ENCODE measurements at places on chromosomes 2 and 18. TPM values are rescaled to one million over a fixed set of nuclear protein-coding genes. Genes with fewer than 3 reads are reported as not detected.

The C1GALT1C1L gene
- total RNA-seq = 0.49 TPM

The SH3BP4 gene
- total RNA-seq = 59.3 TPM

DNA sequence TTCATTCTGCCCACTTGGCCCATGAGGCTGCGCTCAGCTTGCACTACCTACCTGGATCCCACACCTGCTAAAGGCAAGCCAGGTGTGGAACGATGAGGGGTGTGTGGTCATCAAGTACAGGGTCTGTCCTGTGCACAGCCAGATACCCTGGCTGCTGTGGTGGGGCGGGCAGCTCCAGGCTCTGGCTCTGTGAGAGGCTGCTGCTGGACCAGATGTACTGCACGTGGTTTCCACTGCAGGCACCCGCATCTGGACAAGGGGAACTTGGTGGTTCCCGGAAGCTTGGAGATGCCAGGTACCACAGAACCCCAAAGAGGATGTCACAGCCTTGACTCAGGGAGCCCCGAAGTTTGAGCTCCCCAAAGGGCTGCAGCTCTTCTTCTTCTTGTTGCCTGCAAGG lies 68.1 kb upstream of the ZNF804A start:
- no peaks in the 10 kb centered on the region for H3K27me3 ChIP-seq

DNA sequence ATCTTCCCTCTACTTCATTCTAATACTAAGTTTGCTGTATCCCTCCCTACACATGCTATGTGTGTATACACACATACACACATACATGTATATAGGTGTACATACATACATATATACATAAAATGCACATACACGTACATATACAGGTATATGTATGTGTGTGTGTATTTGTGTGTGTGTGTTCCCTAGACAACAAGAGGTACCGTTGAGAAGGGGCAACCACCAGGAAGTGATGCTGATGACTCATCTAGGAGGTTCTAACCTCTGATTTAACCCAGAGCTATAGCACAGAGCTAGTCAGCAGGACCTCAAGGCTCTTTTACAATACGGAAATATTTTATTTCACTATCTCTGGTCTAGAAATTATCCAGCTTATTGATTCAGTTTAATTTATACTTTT lies 139.2 kb downstream of the LAMA3 start:
- no peaks in the 10 kb centered on the region for H3K4me1 ChIP-seq
- H3K36me3 ChIP-seq = no peaks in the 10 kb centered on the region
- DNase-seq = no peak
- no peaks in the 10 kb centered on the region for H3K27me3 ChIP-seq

The PJVK gene
- 2.0 TPM for total RNA-seq

DNA sequence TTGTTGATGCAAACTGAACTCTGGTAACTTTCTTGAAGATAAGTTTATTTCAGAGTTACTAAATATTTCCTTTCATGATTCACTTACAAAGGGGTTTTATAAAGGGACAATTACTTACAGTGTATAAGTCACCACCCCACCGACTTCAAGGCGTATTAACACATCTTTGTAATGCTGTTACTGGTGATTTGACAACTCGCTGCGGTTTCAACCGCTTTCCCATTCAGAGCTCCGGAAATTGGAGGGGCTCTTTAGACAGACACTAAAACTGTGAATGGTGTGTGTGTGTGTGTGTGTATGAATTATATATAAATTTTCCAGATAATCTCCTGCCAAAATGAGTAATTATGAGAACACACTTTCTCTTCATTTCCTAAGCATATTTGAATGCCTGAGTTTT lies 4.9 kb downstream of the TM4SF20 start:
- H3K4me3 ChIP-seq = no peak overlapping the region
- no peak for DNase-seq
- H3K4me1 ChIP-seq = peaks cover 19% of the 10 kb centered on the region
- no peaks in the 10 kb centered on the region for H3K27me3 ChIP-seq
- no peaks in the 10 kb centered on the region for H3K36me3 ChIP-seq
- no peak overlapping the region for H3K27ac ChIP-seq

The LCT gene
- not detected for total RNA-seq

- H3K4me1 ChIP-seq = peaks cover 2% of the 10 kb centered on the region
- H3K4me3 ChIP-seq = no peak overlapping the region
- H3K27me3 ChIP-seq = peaks cover 5% of the 10 kb centered on the region
- no peak for DNase-seq
- H3K27ac ChIP-seq = no peak overlapping the region
Observed at GRCh38 chr18:50611529-50611941, 51.6 kb downstream of the MAPK4 start.

- no peak for DNase-seq
- no peaks in the 10 kb centered on the region for H3K27me3 ChIP-seq
- H3K4me1 ChIP-seq = no peaks in the 10 kb centered on the region
- H3K36me3 ChIP-seq = no peaks in the 10 kb centered on the region
- no peak overlapping the region for H3K27ac ChIP-seq
Observed at GRCh38 chr2:201661366-201661765, 18.1 kb upstream of the TMEM237 start.

The SERPINB3 gene
- total RNA-seq = not detected

The REG1B gene
- total RNA-seq = not detected

- no peaks in the 10 kb centered on the region for H3K36me3 ChIP-seq
- no peak for DNase-seq
- peaks cover 3% of the 10 kb centered on the region for H3K4me1 ChIP-seq
- no peak overlapping the region for H3K27ac ChIP-seq
- H3K27me3 ChIP-seq = no peaks in the 10 kb centered on the region
Observed at GRCh38 chr18:7059276-7059675, 58.3 kb downstream of the LAMA1 start.

DNA sequence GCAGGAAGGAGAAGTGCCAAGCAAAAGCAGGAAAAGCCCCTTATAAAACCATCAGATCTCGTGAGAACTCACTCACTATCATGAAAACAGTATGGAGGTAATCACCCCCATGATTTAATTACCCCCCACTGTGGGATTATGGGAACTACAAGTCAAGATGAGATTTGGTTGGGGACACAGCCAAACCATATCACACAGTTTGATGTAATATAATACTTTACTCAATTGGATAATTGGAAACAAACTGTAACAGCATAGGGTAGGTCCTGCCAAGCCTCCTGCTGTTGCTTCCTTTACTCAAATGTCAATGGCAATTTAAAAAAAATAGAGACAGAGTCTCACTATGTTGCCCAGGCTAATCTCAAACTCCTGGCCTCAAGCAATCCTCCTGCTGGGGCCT lies 15.5 kb upstream of the METTL21A start:
- H3K4me3 ChIP-seq = no peak overlapping the region
- no peaks in the 10 kb centered on the region for H3K36me3 ChIP-seq
- no peak for DNase-seq
